Neuronal stem cell (in vitro differentiated cells): ENCODE measurements at places on chromosomes 3 and 15.

- no peak for DNase-seq
These were observed 82.8 kb upstream of the ABHD17C start for GRCh38 chr15:80612118-80612823.

- DNase-seq, result no peak
These were observed 27.5 kb upstream of the FAM81A start for GRCh38 chr15:59410391-59410896.

GRCh38 chr3:136675150-136675858, 76.9 kb downstream of the STAG1 start:
- no peak for DNase-seq

DNA sequence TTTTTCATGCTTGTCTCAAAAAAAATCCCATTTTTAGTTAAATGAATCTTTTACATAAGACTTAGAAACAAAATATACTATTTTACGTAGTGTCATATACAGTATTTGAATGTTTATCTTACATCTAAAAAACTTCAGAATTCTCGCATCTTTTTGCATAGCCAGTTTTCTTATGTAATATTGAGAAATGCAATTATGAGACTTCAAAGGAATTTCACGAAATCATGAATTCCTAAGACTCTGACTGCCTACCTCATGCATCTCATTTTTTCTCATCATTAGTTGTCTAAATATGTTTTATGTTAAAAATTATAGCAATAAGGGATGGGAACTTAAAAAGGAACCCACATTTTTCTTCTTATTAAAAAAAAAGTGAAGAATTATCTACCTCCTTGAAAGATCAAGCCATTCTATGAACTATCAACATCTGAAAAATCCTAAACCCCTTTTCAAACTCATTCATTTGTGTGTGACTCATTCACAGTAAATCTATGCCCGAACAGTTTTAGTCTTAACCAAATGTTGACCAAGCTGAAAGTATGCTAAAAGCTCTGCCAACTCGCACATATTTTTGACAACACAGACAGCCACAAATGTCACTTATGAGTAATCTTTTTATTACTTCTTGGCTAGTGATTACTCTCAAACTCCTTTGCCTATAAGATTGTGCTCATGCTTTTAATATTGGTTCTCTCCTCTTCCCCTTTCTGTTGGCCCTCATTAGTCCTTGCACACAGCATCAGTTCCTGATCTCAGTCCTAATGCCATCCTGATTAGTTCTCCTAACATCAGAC, 115.9 kb downstream of the DCLK3 start:
- DNase-seq, result no peak

DNA sequence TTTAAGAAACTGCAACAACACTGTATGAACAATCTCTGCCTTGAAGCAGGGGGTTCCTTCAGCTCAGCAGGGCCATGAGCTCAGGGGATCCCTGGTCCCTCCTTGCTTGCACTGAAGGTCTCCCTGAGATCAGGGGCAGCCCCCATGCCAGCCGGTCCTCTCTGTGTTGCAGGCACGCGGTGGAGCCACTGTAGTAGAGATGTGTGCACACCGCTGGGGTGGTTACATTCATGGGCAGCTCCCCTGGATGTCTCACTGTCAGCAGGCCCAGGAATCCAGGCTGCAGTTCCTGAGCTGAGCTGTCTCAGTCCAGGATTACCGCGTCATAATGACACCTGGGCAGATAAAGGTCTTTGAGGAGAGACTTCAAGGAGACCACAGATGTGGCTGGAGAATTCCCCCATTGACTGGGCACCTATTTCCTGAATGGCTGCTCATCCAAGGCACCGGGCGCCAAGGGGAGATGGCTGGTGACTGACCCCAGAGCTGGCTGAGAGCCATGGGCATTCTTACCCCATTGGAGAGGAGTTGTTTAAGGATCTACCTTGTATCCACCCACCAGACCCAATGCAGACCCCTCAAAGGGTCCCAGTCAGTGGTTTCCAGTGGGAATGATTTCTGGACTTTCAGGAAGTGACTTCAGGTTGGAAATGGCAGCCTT, 10.4 kb upstream of the KLF13 start:
- no peak for DNase-seq

DNA sequence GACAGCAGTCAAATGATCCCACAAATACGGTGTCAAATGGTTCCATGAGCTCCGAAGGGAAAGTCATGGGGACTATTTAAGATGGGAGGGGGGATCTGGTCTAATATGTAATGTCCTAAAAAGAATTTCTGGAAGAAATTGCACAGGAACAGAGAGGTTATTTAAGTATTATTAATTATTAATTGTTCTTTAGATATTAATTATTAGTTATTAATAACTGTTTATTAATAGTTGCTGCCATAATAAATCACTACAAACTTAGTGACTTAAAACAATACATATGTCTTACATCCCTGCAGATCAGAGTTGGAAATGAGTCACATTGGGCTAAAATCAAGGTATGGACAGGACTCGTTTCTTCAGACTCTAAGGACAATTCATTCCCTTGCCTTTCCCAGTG, 588.2 kb upstream of the NR2F2 start:
- no peak for DNase-seq

DNA sequence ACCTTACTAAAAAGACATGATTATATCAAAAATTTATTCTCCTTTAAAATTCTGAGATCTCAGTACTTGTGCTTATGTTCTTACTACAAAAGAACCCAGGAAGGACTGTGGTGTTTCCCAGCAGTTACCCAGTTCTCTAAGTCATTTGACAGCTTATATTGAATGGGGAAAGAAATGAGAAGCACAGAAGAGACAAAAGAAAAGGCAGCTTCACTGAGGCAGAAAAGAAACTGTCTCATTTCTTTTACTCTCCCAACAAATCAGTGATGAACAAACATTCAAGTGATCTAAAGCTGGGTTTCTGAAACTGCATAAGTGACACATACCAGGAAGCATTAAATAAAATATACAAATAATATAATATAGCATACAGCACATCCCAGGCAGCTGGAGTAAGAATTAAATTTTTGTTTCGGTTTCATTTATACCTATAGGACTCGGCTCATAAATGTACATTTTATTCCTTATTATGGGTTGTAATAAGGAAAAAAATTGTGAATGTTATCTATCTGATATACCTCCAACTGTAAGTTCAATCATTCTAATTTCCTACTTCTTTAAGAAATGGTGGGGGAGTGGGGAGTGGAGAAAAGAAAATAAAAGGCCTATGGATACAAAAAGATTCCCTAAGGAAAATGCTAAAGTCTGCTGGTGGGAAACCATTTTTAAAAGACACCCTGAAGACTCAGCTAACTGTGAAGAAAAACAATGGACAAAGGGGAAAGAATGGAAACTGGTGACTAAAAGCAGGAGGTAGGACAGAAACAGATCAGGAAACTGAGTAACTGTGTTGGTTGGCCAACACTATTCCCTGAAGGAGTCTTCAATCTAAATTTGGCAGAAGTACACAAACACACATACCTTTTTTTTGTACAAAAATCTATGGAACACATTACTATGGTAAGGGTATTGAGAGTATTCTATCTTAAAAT, 156.8 kb downstream of the TBC1D5 start:
- DNase-seq, result peak; percentile 23

DNA sequence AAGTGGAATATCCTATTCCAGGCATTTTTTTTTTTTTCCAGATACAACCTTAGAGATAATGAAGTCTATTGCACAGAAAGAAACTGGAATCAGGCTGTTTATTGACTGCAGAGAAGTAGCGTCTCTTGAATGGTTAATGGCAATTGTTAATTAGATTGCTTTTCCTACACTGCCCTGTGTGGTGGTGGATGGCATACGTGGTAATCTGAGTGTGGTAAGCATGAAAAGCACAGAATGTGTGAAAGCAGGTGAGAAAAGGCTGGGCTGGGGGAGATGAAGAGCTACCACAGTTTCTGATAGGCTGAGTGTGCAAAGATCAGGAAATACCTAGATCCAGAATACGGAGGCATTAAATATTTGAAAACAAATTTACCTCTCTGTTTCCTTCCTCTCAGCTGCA, 486.3 kb upstream of the TBL1XR1 start:
- no peak for DNase-seq

GRCh38 chr3:39334205-39334604, 4.7 kb downstream of the CCR8 start:
- no peak for DNase-seq
